RPMI7951 (cell line): ENCODE measurements at places on chromosomes 4 and X.
A peak's percentile ranks its signal among the peaks of the same experiment; 100 is the strongest.

DNA sequence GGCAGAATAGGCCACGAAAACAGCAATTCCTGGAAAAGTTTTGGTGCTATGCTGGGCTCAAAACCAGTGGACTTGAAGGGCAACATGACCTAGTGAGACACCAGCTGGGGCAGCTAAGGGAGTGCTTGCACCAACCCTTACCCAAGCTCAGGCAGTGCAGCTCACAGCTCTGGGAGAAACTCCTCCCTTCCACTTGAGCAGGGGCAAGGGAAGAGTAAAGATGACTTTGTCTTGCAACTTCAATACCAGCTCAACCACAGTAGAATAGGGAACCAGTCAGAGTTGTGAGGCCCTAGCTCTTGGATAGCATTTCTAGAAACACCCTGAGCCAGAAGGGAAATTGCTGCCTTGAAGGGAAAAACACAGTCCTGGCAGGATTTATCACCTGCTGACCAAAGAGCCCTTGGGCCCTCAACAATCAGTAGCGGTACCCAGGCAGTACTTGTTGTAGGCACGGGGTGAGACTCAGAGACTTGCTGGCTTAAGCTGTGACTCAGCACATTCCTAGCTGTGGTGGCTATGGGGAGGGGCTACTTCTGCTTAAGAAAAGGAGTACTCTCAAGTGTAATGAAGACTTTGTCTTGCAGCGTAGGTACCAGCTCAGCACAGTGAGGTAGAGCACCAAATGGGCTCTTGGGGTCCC, 19.7 kb upstream of the ABCG2 start:
- peak; percentile 84 for DNase-seq

DNA sequence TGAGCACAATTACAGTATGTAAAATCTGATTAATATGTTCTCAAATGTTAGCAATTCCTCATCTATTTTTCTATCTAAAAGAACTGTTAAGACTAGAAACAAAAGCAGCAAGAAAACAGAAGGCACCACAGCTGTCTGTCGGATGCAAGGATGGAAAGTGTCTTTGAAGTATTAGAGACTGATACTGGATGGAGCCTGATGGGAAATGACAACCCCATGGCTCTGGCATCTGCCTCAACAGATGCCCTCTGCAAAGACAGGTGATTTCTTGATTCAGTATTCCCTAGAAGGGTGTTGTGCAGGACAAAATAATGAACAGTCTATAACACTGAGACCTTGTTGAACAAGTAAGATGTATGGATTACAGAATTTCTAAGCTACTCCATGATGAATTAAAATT, 19.7 kb downstream of the LRCH2 start:
- DNase-seq: no peak

DNA sequence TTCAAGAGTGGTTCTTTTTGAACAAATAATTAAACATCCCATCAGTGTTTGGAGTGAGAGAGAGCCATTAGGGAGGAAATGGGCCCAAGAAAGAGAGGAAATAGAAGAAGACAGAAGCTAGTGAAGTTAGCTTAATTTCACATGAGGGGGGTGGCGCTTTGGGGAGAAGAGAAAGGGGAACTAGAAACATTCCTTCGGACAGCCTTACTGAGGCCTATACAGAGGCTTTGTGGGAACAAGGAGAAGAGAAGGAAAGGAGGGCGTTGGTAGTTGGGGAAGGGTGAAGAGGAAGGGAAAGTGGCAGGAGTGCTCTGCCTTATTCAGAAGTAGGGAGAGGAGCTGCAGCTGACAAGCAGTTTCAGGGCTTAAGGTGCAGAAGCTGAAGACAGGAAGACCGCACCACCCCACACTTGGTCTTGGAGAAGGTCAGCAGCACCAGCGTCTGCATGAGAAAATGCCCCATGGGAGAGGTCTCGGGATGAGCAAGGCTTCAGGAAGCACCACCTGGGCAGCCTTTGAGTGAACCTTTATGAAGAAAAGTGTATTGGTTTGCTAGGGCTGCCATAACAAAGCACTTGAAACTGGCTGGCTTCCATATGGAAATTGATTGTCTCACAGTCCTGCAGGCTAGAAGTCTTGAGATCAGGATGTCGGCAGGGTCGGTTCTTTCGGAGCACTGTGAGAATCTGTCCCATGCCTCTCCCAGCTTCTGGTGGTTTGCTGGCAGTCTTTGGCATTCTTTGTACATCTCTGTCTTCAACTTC, 85.1 kb downstream of the KIT start:
- no peak for DNase-seq

DNA sequence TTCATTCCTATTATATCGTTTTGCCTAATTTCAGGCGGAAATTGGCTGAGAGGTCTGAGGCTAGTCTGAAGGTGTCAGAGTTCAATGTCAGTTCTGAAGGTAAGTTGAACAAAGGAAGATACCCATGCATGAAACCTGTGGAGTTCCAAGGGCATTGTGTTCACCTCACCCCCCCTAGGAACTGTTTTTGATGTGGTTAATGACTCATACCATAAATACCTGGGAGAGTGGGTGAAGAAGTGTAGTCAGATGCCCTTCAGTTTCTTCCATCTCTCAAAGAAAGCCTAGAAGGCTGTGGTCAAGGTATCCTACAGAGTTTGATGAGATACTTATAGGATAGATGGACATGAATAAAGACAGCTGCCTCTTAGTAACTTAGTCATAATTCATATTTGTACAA, 2.7 kb downstream of the UTP14A start:
- no peak for DNase-seq

GRCh38 chrX:16022580-16023200, 100.7 kb upstream of the GRPR start:
- peak; percentile 62 for DNase-seq

DNA sequence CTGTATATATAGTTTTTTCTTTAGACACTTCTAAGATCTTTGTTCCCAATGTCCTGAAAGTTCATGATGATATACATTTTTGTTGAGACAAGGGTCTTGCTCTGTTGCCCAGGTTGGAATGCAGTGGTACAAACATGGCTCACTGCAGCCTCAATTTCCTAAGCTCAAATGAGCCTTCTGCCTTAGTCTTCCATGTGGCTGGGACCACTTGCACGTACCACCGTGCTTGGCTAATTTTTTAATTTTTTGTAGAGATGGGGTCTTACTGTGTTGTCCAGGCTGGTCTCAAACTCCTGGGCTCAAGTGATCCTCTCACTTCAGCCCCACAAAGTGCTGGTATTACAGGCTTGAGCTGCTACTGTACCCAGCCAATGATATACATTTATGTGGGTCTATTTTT, 132.9 kb upstream of the BCOR start:
- no peak for DNase-seq

DNA sequence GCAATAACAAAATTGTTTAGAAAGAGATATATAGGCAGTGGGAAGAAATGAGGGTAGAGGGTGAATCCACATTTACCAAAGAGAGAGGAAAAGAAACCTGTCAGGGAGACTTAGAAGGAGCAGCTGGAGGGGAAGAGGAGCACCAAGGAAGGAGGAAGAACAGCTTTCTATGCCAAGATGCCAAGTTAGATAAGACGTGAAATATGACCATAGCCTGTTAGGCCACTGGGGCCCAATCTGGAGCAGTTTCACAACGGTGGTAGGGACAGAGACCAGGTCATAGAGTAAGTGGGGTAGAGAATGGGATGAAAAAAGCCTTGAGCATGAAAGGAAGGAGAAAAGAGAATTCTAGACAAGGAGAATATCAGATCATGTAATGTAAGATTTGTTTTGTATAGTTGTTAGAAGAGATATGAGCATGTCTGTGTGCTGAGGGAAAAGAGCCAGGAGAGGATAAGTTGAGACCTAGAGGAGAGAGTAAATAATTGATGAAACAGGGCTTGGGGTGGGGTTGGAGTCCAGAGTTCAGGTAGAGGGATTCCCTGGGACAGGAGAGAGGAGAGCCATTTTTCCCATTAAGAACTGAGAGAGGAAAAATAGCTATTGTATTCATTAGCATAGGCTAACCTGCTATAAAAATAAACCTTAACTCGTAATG, 4.4 kb upstream of the SOWAHB start:
- no peak for DNase-seq

- no peak for DNase-seq
These were observed 11.7 kb downstream of the NSD2 start for GRCh38 chr4:1882850-1883271.

DNA sequence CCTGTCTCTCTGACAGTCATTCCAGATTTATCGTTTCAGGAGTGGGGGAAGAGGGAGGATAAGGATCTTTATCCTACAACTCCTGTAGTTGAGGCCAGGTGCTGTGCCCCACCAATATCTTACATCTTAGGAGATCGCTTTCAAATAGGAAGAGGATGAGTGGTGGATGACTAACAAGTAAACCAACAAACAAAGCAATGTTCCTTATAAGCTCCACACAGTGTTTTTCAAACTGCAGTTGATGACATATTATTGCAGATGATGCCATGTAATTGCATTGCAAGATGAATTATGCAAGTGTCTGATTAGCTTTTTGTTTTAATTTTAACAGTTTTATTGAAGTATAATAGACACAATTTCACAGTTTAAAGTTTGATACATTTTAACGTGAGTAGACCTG, 35.8 kb upstream of the TMEM164 start:
- DNase-seq: no peak

GRCh38 chr4:46594661-46595060, 204.7 kb upstream of the GABRA2 start:
- DNase-seq: no peak

- no peak for DNase-seq
These were observed 39.4 kb upstream of the RHOH start for GRCh38 chr4:40157436-40157835.

GRCh38 chr4:78544678-78545077, 6.9 kb upstream of the ANXA3 start:
- no peak for DNase-seq

DNA sequence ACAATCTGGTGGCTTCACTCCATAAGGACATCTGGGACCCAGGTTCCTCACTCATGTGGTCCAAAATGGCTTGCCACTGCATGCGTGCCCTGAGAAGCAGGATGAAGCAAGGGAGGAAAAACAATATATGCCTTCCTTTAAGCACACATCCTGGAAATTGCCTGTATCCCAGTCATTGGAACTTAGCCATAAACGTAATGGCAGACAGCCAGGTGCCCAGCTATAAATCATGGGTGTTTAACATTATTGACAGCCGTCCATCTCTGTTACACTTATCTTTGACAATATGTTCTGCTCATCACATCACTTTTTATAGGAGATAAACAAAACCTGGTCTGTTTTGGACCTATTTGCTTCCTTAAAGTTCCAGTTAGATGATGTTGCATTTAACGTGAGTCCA, 181.0 kb downstream of the AASDH start:
- DNase-seq: no peak
